ENCODE measurements at places on chromosomes 5 and 9.

GRCh38 chr5:126871441-126871840 lies 94.5 kb downstream of the LMNB1 start:
- DNase-seq = no peak

DNA sequence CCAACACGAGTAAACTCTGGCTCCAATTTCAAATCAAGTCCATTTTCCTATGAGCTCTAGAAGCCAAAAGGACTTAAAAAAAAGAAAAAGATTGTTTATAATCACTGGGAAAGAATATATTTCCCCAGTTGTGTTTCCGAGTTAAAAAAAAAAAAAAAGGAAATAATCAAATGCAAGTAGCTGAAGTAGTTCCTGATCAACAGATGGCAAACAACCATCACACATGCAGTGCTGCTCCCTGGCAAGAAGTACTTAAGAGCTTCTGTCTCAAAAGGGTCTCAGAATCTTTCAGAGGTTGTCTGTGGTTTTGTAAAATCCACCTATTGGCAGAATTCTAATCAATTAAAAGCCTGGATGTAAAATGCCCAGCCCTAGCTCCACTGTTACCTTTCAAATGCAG lies 387.9 kb downstream of the RAB3C start:
- no peak for DNase-seq

DNA sequence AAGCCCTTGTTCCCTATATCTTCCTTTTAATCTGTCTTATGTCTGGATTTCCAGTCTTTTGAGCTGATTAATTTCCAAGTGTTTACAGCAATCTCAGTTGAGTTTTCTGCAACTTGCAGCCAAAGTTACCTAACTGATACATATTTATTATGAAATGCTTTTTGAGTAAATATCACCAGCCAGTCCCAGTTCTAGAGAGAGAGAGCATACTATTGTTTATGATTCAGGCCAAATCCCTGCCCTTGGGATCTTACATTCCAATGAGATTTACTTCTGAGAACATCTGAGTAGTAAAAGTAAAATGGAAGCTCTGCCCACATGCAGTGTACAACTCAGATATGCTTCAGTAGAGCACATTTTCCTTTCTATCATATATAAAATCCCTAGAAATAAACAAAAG lies 661.7 kb downstream of the KCTD16 start:
- no peak for DNase-seq

GRCh38 chr5:82749461-82749820 lies 327.8 kb downstream of the TMEM167A start:
- peak; percentile 68 for DNase-seq

GRCh38 chr5:27140831-27141230 lies 102.4 kb upstream of the CDH9 start:
- no peak for DNase-seq

- DNase-seq = no peak
Measured at GRCh38 chr5:103397739-103398581, 139.4 kb downstream of the MACIR start.

GRCh38 chr5:120062515-120062917 lies 401.6 kb upstream of the PRR16 start:
- DNase-seq = no peak

Data from anterior cingulate cortex (tissue), 58 donors.